ENCODE measurements at places on chromosomes 7 and 10. TPM values are rescaled to one million over a fixed set of nuclear protein-coding genes. Genes with fewer than 3 reads are reported as not detected.

GRCh38 chr10:30832749-30833627, 198.7 kb downstream of the ZNF438 start:
- no peak for DNase-seq

DNA sequence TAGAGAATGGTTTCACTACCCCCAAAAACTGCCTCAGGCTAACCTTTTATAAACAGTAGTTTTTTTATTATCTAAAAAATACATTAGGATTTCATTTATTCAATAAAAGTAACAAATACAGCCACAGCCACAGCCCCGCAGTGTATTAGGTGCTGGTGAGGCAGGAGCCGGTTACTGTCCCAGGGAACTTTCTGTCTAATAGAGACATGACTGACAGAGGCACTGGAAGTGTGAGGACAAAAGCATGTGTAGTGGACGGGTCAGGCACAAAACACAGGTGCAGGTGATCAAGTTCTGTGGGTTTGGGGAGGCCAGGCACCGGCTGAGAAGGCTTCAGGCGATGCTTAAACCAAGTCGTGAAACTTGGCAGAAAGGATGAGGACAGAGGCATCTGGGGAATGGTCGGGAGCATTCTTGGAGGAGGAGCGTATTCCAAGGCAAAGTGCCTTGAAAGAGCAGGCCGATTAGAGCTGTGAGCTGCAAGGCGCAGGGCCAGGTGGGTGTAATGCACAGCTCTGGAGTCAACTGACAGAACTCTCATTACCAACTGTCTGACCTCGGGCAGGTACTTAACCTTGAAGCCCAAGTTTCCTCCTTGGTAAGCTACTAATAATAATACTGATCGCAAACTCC, 138.2 kb downstream of the USP6NL start:
- DNase-seq, result no peak

- peak; percentile 72 for DNase-seq
These were observed 169.3 kb upstream of the AKR1E2 start for GRCh38 chr10:4656576-4657194.

DNA sequence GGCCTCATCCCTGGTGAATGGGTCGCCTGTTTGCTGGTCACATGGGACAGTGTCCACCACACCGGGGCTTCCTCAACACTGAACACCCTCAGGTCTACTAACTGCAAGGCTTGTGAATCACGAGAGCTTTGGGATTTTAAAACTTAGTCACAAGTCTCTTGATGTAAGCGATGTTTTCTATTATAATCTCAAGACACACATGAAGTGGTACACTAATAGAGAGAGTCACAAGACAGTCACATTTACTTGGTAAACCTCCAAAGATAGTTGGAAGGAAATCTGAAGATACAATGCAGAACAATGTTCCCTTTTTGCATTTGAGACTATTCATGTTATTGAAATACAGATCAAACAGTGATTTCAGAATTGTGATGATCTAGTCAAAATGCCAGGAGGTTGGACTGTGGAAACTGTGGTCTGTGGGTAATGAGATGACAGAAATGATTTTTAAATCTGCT, 233.1 kb upstream of the KLF6 start:
- DNase-seq, result no peak

PIP gene
- total RNA-seq, result not detected

- DNase-seq, result no peak
These were observed 42.7 kb downstream of the PRF1 start for GRCh38 chr10:70559861-70560260.

GRCh38 chr10:118243907-118244306, 98.2 kb downstream of the FAM204A start:
- no peak for DNase-seq

DNA sequence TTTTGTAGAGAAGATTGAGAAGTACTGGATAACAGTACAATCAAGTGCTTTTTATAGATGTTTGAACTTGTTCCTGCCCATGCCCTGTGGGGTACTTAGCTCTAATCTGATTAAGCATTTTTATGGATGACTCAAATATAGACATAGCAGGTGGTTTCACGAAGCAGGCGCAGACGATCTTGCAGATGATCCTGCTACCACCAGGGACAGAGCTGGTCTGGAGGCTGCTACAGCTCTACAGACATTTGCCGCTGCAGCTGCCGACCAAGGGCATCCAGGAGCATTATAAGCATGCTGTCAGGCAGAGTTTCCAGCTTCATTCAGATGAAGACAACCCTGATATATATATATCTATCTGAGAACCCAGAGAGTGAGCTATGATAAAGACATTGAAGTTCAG, 650.4 kb downstream of the NXPH1 start:
- no peak for DNase-seq

GRCh38 chr7:30971440-30971839, 7.7 kb downstream of the GHRHR start:
- DNase-seq, result no peak

- DNase-seq, result no peak
These were observed 255.4 kb upstream of the LRGUK start for GRCh38 chr7:133871757-133872156.

DNA sequence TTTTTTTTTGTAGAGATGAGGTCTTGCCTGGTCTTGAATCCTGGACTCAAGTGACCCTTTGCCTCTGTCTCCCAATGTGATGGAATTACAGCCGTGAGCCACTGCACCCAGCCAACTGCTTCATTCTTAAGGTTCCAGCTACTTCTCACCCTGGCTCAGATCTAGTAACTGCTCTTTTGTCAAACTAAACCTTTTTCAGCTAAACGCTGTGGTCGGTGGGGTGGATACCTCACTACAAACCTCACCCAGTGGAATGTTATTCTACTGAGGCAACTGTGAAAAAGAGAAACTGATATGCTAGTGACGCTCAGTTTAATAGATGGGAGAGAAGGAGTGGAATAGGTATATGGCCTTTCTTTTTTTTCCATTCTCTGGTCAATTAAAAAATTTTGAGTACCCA, 1.7 kb upstream of the MRLN start:
- DNase-seq, result no peak

- no peak for DNase-seq
These were observed 62.0 kb downstream of the TNRC18 start for GRCh38 chr7:5361446-5362127.

GRCh38 chr10:79149662-79150443, 81.1 kb downstream of the ZMIZ1 start:
- peak; percentile 84 for DNase-seq
